ENCODE measurements at places on chromosomes 13 and 19. TPM values are rescaled to one million over a fixed set of nuclear protein-coding genes. Genes with fewer than 3 reads are reported as not detected.

ZNF99 gene
- not detected for total RNA-seq

VSTM2B gene
- total RNA-seq, result not detected

KIR2DL3 gene
- total RNA-seq, result not detected

IGFL1 gene
- not detected for total RNA-seq

SIGLEC5 gene
- not detected for total RNA-seq

ZSWIM9 gene
- 16.4 TPM for total RNA-seq

GAMT gene
- total RNA-seq, result 19.4 TPM

ZNF530 gene
- 8.2 TPM for total RNA-seq

KANK2 gene
- total RNA-seq, result 31.2 TPM

ZNF681 gene
- total RNA-seq, result 6.9 TPM

RUBCNL gene
- not detected for total RNA-seq

ADGRL1 gene
- total RNA-seq, result 26.5 TPM

ZIC2 gene
- total RNA-seq, result 3.5 TPM

NDUFB7 gene
- 107 TPM for total RNA-seq

KASH5 gene
- not detected for total RNA-seq

KCNJ14 gene
- 9.9 TPM for total RNA-seq

CAMSAP3 gene
- 26.0 TPM for total RNA-seq

OCEL1 gene
- total RNA-seq, result 12.2 TPM

C5AR2 gene
- total RNA-seq, result not detected

PGLYRP1 gene
- total RNA-seq, result not detected

SIGLEC8 gene
- total RNA-seq, result not detected

CPB2 gene
- not detected for total RNA-seq

MEF2B gene
- total RNA-seq, result 2.3 TPM

LHB gene
- total RNA-seq, result 1.1 TPM

PTPRH gene
- total RNA-seq, result 43.2 TPM

ZNF468 gene
- 24.9 TPM for total RNA-seq

FCER2 gene
- not detected for total RNA-seq

ZNF497 gene
- total RNA-seq, result 3.1 TPM

OLFM2 gene
- 11.2 TPM for total RNA-seq

S1PR4 gene
- not detected for total RNA-seq

GJB2 gene
- 4.6 TPM for total RNA-seq

COG3 gene
- 18.4 TPM for total RNA-seq

MYH14 gene
- 255 TPM for total RNA-seq

MATK gene
- not detected for total RNA-seq

ABHD8 gene
- 6.2 TPM for total RNA-seq

VSTM1 gene
- not detected for total RNA-seq

IZUMO2 gene
- not detected for total RNA-seq

PLIN5 gene
- total RNA-seq, result 7.6 TPM

ZNF112 gene
- total RNA-seq, result 5.7 TPM

ZNF790 gene
- total RNA-seq, result 10.8 TPM

CLEC17A gene
- total RNA-seq, result not detected

NEK3 gene
- 5.1 TPM for total RNA-seq

GFY gene
- total RNA-seq, result not detected

MIA gene
- total RNA-seq, result 30.2 TPM
